Upper lobe of right lung (tissue), 1 donor: ENCODE measurements at places on chromosomes 12 and 14.

- DNase-seq, result no peak
Measured at GRCh38 chr12:18747895-18748294, 10.0 kb downstream of the CAPZA3 start.

DNA sequence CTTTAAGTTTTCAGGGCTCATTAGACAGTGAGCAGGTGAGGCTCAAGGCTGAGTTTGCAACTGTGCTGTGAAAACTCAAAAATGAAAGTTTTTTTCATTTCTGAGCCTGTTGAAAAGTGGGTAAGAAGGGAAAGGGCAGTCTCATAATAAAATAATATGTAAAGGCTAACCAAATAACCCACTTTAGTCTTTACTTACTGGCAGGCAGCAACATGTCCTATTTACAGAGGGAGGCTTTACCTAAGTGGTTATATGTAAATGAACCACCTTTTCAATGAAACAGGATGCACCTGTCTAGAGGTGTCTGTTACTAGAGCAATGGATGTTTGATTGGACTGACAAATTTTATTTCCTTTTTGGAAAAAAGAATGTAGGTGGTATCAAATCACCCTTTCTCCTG lies 158.0 kb downstream of the ETV6 start:
- DNase-seq, result no peak

- no peak for DNase-seq
Measured at GRCh38 chr12:12608557-12608957, 3.1 kb upstream of the CREBL2 start.

DNA sequence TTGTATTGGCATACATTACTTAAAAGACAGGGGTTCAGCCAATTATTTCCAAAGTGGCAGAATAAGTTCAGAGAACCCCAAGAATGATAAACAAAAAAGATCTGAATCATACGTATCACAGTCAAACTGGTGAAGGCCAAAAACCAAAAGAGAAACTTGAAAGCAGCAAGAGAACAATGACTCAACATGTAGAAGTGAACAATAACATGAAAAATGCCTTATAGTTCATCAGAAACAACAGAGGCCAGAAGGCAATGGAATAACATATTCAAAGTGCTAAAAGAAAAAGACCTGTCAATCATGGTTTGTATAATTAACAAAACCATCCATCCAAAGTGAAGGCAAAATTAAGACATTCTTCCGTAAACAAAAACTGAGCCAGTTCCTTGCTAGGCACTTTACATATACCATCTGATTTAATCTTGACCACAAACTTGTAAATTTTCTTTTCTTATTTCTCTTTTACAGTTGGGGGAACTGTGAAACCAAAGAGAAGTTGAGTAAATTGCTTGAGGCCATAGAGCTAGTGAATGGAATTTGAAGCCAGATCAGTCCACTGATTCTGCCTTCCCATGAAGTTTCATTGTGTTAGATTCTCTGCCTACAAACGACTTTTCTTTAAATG lies 232.1 kb upstream of the SEL1L start:
- no peak for DNase-seq

DNA sequence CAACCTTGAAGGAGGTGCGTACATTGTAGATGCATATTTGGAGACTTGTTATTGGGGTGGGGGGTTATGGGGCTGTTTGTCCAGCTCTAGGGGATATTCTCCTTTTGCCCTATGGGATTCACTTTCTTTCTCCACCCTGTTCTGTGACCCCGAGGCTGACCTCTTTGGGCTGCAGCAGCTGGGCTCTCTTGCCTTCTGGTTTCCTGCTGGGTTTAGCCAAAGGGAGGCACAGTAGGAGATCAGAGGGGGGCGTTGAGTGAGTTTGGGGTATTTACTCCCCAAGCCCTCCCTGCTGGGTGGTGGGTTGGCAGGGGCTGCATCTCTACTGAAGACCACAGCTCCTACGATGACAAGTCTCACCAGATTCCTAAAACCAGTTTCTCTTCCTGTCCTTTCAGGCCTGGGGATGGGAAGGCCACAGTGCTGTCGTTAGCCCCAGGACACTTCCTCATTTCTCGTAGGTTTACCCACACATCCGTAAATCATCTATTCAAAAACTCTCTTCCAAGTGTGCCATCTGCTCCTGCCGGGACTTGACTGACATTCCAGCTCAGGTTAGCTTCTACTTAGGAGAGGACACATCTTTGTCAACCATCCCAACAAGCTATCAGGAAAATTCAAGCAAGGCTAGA lies 127.1 kb downstream of the TMEM30B start:
- DNase-seq, result no peak
